ENCODE measurements at places on chromosomes 6 and 20. TPM values are rescaled to one million over a fixed set of nuclear protein-coding genes. Genes with fewer than 3 reads are reported as not detected.

Gene RRAGD
- 10.9 TPM for total RNA-seq

GRCh38 chr20:51517839-51518238 is 24.7 kb downstream of the NFATC2 start:
- no peak for DNase-seq

DNA sequence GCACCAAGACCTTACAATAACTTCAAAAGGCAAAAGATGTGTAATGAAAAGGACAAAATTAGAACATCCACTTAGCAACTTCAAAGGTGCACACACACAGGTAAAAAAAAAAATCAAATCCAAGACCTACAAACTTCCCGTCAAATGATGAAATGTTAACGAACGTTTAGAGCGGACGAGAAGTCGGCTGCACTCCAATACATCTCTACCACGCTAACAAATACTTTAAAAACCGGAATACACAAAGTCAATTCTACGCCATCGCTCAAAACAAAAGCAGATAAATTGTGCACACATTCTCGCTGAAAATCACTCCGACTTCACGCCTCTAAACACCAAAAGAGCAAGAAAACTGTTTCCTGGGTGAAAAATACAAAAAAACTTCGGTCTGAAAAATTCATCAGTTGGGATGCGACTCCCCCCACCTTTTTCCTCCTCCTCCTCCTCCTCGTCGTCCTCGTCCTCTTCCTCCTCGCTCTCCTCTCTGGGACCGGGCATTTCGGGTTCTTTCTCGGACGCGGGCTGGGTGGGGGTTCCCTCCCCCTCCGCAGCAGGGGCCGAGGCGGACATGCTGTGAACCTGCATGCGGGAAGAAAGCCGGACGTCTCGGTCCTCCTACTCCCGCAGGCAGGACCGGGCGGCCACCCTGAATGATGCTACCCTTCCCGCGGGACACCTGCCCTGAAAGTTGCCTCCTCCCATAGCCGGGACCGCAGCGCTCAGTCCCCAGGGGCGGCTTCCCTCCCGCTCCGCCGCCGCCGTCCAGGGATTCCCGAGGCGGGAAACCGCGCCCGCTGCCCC is 712 bp downstream of the DEK start:
- peak; percentile 52 for DNase-seq

Gene MTHFD1L
- 1.8 TPM for total RNA-seq

GRCh38 chr6:105178110-105178509 is 1.7 kb downstream of the POPDC3 start:
- no peak for DNase-seq

DNA sequence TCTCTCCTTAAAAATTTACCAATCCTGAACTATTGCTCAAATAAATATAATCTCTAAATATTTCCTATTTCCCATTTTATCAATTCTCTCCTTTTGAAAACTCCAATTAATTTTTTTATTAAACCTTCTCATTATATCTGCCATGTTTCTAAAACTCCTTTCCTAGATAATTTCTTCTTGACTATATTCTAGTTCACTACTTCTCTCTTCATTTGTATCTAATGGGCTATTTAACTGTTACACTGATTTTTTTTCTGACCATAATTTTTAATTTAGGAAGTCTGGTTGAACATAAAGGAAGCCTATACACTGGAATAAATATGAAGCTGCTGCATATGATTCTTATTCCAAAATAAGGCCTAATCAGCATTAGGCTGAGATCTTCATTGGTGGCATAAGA is 96.3 kb upstream of the PLN start:
- DNase-seq = no peak

DNA sequence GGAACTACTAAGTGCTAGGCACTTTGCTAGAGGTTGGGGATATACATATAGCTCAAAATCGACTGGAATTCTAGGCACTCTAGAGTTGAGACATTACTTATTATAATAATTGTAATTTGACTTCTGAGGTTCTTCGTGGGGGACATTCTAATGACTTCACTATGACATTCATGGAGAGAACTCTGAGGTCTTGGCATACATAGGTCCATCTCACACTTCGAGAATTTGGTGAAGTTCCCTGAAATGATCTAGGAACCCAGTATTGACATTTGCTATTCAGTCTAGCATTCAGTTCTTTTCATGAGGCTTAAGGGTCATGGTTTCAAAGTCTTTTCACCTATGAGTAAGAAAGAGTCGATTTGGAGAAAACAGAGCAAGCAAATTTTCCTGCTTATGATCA is 446.6 kb upstream of the JAG1 start:
- DNase-seq = no peak

DNA sequence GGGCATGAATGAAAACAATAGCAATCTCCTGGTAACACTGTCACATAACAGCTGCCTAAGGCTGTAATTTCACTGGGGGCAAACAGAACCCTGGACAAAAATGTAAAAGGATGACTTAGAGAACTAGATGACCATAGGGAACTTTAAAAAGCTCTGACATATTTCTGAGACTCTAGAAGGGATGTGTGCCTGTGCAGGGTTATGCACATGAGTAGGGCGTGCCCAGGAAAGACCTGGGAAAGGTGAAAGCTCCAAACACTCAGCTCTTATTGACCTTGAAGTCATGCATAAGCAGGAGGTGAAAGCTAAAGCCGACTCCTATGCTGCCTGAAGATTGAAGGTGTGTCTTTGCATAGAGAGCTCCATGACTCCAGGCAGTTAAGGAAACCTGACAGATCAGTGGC is 118.4 kb upstream of the BTBD3 start:
- no peak for DNase-seq

DNA sequence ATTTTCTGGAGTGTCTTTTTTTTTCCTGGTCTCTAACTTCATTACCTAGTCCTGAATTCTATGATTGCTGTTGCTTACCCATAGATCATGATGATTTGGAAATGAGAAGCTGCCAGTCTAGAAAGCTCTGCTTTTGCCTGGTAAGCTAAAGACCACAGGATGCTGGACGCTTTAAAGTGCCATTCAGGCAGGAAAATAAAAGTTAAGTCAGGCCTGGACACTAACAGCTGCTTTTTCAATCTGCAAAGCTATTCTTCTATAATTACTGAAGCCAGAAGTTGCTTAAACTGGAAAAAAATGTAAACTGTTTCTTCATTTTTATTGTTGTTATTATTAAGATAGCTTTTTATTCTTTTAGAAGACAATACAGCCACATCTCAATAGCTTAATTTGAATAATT is 129.8 kb upstream of the SPACA1 start:
- no peak for DNase-seq

Gene COL21A1
- total RNA-seq = 0.11 TPM

DNA sequence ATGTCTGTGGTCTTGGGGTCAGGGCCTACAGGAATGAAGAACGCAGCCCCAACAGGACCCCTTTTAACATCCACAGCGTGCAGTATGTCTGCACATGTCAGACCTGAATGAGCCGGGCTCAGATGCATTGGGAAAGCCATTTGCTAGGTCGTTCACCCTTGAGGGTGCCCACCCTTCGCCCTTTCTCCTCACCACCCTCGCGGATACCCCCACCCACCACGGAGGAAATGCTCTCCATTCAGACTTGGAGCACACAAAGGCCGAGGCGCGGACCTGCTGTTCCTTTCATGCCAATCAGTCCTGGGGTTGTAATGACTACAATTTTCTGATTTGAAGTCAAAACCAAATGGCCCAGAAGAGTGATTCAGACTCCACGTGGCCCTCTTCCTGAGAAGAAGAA is 62.7 kb downstream of the EDN3 start:
- DNase-seq = no peak

GRCh38 chr20:8153281-8153908 is 21.3 kb downstream of the PLCB1 start:
- DNase-seq = no peak

Gene TRIM31
- total RNA-seq = 0.80 TPM

DNA sequence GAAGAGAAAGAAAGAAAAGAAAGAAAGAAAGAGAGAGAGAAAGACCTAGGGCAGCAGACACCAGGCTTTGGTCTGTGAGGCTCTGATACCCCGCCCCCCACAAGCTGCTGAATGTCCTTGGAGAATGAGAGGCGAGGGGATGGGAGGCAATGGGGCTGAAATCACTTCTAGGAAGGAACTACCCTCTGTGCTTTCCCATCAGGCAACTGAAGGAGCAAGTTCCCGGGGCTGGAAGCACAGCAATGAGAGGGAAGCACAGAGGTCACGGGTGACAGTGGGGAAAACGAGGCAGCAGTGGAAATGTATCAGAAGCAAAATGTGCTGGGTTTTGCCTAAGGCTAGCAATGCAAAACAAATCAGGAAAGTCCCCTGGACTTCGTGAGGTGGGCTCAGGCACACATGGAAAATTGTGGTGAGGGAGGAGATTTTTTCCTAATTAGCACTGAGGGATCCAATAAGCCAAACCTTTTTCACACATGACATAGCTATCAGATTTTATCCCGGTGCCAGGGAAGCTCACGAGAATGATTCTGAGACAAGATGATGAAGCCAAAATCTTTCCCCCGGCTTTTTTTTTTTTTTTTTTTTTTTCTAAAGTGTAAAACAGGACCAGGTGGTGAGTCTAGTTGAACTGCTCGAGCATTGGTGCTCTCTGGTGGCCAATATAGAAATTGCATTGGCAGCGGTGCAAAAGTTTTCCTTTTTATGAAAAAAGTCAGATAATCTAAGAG is 16.8 kb upstream of the ARFGEF2 start:
- DNase-seq = no peak

DNA sequence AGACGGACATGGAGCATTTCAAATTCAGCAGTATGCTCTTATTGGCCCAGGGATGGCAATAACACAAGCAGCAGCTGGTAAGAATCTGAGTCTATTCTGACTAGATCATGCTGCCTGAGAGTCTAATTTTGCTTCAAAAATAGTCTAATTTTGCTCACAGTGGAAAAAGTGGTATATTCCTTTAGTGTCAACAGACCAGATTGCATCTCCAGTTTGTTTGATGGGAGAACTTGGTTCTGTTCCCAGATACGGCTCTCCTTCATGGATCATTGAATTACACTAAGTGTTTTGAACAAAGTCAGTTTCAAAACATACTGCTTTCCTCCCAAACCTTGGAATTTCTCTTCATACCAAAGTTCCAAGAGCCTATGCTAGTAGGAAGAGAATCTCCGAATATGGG is 586.1 kb downstream of the RNF144B start:
- no peak for DNase-seq

GRCh38 chr6:5619249-5619648 is 357.9 kb downstream of the FARS2 start:
- DNase-seq = no peak

DNA sequence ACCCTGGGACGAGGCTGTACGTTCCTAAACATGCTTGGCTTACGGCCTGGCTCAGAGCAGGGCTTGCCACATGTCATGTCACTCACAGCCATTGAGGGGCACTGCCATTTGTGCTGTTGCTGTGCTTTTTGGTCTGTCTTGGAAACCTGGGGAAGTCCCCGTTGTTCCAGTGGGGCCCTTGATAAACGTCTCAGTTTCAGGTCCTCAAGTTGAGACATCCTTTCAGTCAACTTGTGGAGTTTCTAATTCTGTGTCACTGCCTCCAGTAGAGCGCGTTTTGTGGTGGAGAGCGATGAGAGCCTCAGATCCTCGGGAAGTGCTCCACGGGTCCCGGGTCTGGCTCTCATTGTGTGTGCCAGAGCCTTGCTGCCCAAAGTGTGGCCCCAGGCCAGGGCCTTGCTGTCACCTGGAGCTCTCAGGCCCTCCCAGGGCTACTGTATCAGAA is 43.0 kb upstream of the CCR6 start:
- no peak for DNase-seq

GRCh38 chr6:56573624-56574023 is 69.1 kb downstream of the DST start:
- no peak for DNase-seq

- peak; percentile 45 for DNase-seq
Measured at GRCh38 chr6:33314515-33314942, 651 bp upstream of the TAPBP start.

Gene FRMD1
- 0.12 TPM for total RNA-seq

- no peak for DNase-seq
Measured at GRCh38 chr6:53437557-53438202, 88.9 kb upstream of the ELOVL5 start.

DNA sequence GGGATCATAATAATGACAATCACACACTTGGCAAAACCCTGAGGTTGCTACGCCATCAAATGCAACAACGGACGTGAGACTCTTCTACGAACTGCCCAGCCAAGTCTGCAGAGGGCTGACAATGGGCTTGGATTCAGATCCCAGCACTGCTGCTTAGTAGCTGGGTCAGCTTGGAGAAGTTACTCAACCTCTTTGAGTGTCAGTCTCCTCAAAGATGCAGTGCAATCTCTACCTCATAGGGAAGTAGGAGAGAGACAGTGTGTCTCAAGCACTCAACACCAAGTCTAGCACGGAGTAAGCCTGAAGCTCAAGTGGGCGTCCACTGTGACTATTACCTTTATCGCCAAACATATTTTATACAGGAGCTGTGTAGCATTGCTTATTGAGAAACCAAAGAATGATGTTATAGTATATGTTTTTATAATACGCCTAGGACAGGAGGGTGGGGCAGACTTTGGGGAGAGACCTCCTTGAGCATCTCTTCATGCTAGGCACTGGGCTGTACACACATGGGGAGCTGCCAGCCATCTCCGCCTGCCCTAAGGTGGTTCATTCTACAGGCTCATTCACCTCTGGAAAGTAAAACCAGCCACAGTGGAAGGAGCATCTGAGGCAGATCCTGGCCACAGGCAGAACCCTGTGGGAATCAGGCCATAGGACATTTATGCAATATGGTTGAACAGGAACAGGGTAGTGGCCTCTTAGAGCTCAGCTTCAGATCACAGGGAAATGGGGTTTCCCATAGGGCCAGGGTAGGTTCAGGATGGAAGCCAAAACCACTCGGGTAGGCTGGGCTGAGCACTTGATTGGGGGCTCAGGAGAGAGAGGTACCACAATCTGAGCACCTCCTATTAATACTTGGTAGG is 160.2 kb downstream of the MRPL14 start:
- DNase-seq = no peak

Gene PAX1
- total RNA-seq = not detected

Gene CENPW
- 1.2 TPM for total RNA-seq

DNA sequence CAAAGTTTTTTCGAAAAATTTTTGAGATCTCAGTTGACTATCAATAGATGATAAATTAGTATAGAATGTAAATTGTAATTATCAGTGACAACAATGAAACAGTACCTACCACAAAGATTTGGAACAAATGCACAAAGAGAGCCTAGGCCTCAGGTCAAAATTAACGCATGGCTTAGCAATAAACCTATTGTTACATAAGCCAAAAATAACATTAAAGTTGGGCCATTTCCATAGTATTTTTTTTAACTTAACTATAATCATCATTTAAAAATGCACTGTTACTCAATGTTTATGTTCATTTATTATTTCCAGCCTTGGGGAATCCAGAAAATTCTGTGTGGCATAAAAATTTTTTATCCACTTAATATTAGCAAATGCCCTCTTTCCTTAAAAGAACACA is 117.0 kb downstream of the EPB41L2 start:
- no peak for DNase-seq

- DNase-seq = no peak
Measured at GRCh38 chr6:34324738-34325444, 67.6 kb downstream of the NUDT3 start.

GRCh38 chr6:142155895-142156757 is 9.1 kb downstream of the VTA1 start:
- DNase-seq = no peak

- no peak for DNase-seq
Measured at GRCh38 chr6:108937170-108937569, 88.9 kb downstream of the ARMC2 start.

GRCh38 chr6:130190701-130191690 is 31.8 kb downstream of the SAMD3 start:
- no peak for DNase-seq

Gene PRKN
- 2.3 TPM for total RNA-seq

GRCh38 chr6:2147261-2147660 is 98.1 kb downstream of the GMDS start:
- no peak for DNase-seq

- DNase-seq = no peak
Measured at GRCh38 chr6:139649732-139650131, 275.3 kb upstream of the CITED2 start.

GRCh38 chr6:155157101-155157500 is 106.7 kb upstream of the CLDN20 start:
- DNase-seq = no peak

Measured in right lobe of liver (tissue), 6 donors.